GM18507 (cell line): ENCODE measurements at places on chromosomes 6 and 20.

GRCh38 chr20:33401921-33402369 is 626 bp upstream of the CDK5RAP1 start:
- DNase-seq, result no peak

DNA sequence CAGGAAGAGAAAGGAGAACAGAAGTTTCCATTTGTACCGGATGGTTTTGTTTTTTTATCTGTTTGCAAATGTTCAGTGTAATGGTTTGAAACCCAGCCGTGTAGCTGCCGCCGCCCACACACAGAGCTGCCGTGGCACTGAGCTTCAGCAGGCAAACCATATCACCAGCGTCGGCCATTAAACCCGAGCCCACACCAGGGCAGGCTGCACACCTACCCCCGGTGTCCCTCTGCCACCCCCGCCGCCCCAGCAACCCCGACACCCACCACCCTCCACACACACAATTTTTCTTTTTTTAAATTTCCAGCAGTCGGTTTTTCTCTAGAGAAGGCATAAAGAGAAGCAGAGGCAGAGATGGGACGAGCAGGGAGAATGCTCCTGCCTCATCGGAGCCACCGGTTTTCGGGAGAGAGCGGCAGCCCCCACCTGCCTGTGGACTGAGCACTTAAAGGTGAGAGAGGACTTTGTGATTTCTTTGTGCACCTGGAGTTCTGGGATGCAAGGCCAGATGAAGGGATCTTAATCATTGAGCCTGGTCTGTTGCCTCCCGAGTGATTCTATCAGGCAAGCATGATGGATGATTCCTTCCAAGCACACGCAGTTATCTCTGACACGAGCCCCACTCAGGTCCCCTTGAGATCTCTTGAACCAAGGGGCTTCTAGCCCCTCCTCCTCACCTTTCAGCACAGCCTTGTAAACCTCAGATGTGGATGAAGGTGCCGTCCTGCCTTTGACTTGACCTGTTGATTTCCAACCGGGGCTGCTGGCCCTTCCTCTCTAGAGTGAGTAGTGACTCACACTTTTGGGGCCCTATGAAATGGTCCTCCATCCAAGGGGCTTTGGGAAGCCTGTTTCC is 17.5 kb upstream of the ZNF831 start:
- no peak for DNase-seq

DNA sequence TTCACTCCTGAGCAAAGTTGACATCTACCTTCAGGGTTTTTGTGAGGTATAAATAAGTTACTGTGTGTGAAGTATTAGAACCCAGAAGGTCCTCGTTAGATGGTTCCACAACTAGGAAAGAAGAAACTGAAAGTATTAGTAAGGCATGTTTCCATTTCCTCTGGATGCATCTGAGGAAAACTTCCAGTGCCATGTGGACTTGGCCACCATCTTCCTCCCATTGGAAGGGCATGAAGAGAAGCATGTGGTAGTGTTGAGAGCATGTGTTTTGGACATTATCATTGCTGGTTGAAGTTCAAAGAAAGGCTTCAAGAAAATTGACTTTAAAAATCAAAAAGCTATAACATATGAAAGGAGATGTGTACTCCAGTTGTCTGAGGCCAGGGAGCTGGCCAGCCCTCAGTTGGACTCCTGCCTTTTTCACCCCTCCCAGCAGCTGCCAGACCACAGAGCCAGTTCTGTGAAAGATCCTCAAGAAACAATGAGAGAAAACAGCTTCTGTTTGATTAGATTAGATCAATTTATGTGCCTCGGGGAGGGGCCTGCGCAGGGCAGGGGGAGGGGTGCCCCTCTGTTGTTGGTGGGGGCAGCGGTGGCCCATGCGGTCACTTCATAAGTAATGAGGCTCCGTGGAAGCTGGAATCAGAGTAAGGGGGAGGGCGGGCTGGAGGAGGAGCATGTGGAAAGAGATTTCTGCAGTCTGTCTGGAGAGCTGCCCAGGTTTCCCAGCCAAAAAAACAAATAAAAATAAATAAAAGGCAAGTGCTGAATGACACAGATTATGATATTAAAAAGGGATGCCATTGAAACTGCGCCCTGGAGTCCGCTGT is 154.0 kb downstream of the JARID2 start:
- no peak for DNase-seq

- DNase-seq, result no peak
These were observed 39.1 kb downstream of the ILRUN start for GRCh38 chr6:34657307-34657978.

- DNase-seq, result no peak
These were observed 101.8 kb downstream of the KLHL32 start for GRCh38 chr6:97026298-97026697.

GRCh38 chr6:148075352-148075751 is 267.3 kb upstream of the SASH1 start:
- no peak for DNase-seq
